ENCODE measurements at places on chromosomes 13 and 19.

DNA sequence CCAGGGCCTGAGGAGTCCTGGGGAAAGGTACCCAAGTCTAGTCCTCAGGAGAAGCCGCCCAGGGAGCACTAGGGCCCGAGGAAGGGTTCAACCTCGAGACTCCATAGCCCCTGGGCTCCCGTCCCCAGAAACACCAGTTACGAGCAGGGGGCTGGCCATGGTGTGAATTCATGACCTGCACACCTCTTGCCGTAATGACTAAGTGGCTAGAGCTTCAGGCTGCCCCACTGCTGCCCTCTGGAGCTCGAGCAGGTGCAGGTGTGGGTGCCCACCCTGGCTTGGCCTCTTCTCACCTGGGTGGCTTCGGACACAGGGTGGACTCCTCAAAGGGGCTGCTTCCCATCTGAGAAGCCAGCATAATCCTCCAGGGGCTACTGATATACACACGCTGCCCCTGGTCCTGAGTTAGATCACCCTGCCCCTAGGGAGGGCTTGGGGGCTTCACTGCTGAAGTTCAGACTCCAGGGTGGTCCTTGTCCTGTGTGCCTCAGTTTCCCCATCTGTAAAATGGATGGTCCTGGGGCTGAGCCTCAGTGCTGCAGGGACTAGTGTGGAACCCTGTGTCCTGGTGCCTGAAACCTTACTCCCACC lies 13.6 kb downstream of the SPC24 start:
- DNase-seq, result peak; percentile 54

GRCh38 chr13:52788011-52788410 lies 48.4 kb upstream of the CNMD start:
- no peak for DNase-seq

DNA sequence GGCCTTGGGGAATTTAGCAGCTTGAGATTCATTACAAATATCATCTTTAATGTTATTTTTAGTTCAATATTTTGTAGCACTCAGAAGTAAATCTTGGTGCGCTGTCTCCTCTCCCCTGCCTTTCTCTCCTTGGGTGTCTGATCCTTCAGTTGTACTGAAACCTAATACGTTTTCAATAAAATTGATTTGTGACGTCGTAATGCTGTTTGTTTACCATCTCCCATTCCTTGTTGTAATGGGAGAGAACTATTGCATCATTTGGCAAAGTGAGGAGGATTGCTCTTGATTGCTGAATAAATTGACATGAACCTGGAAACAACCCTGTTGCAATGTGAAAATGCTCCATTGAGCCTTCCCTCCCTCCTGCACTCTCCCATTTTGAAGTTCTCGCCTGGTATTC lies 43.2 kb upstream of the TSHZ3 start:
- DNase-seq, result no peak

GRCh38 chr19:39969266-39969665 lies 1.7 kb upstream of the PSMC4 start:
- no peak for DNase-seq

GRCh38 chr19:10979951-10980381 lies 19.1 kb downstream of the SMARCA4 start:
- no peak for DNase-seq
